T-helper 9 cell (primary cell): ENCODE measurements at places on chromosomes 7 and 10.

DNA sequence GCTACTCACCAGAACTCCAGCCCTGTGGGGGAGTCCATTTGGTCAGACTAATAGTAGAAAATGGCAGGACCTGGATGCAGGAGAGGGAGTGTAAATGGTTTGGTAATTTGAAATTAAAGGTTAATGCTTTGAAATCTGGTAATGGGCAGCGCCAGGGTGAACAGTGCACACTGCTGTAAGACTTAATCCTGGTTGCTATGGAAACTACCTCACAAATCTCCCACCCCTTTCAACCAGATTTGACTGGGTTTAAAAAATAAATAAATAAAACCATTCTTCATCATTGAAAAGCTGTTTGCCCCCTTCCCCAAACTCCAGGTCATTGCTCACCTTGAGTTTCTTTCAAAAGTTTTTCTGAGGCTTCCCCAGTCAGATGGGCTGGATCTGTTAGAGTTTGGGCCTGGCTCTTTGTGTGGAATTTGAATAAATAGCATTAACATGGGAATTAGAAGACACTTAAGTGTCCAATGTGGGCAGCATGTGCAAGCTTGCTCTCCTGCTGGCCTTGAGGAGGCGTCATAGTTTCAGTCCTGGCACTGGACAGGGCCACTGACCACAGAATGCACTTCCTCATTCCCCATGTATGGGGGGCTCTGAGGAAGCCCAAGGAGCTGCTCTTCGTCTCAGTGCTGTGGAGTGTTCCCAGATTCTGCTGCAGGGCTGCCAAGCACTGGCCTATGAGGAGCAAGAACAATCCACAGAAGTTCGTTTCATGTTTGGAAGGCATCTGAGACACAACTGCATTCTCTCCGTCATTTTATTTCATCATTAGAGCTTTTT lies 90.7 kb downstream of the LRRC4 start:
- DNase-seq: no peak

DNA sequence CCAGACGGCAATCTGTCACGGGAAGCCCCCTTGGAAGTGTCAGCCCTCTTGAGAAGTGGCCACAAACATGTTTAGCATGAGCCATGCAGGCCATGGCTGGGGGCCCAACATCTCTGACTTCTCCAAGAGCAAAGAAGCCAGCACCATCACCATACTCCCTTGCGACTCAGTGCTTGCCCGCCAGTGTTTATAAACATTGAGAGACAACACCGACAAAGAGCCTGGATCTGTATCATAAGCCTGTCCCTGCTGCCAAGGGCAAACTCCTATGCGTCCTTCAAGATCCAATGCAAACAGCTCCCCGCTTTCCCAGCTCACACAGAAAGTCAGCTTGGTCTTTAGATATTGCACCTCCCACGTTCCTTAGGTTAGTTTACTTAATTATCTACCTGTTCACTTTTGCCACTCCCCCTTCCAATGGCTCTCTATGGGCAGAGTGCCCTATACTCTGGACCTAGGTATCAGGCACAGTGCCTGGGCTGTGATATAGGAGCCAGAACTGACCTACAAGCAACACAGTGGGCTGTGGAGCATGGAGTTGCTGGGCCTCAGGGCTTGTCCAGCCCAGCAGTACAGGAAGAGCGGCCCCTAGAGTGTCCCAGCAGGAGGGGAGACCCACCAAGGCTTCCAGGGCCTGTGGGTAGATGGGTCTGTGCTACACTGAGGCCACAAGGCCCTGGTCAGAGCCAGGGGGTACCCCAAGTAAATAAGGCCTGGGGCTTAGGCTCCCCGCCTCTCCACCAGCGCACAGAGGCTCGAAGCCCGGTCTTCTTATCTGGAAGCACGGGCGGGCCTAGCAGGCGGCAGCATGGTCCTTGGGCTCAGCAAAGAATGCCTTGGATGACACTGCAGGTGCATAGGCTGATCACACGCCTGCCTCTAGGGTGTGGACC lies 37.7 kb downstream of the CAMK2B start:
- no peak for DNase-seq

DNA sequence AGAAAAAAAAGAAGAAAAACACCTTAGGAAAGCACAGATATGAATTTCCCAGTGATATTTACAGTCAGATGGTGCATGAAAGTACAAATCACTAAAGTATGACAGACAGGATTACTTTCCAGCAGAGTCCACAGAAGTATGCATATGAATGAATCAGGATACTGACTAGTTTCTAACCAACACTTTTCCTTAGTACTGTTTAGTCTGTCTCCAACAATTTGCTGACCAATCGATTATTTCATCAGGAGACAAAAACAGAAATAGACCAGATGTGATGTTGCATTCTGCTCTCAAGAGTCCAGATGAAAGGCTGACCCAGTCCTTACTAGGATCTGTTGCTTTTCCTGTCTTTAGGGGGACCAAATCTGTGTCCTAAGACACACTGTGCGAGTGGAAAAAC lies 14.6 kb downstream of the SLC35B4 start:
- no peak for DNase-seq

- DNase-seq: no peak
Measured at GRCh38 chr10:122468926-122469781, 7.8 kb downstream of the HTRA1 start.

GRCh38 chr10:65500716-65501115 lies 1425.1 kb upstream of the LRRTM3 start:
- DNase-seq: no peak

GRCh38 chr10:27715505-27715904 lies 30.1 kb downstream of the MKX start:
- DNase-seq: no peak

DNA sequence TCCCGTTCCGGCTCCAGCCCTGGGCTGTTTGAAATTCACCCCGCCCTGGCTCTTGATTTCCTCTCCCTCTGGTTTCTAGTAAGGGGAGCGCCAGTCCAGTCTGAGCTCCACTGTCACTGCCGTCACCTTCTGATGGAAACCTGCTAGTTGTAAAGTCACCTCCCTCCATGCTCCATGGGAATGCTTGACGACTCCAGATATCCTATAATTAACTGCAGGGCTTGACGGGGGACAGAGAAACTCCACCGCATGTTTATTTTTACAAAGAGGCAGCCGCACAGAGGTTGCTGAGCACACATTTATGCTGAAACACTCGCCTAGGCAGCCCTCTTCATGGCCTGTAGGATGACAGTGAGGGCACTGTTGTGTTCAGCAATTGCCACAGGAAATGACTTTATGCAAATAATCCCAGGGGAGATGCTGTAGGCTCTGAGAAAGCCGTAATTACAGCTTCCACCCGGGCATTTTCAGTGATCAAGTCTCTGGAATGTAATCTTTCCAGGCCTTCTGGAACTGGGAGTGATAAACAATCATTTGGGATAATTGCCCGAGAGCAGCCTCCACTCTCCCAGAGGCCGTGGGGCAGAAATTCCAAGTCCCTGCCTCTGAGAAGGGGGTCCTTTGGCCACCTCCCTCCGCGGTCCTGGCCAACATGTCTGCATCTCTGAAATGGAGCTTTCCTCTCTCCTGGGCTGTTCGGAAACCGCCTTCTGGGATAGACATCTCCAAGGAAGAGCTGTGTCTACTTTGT lies 300.5 kb downstream of the KLF6 start:
- no peak for DNase-seq

DNA sequence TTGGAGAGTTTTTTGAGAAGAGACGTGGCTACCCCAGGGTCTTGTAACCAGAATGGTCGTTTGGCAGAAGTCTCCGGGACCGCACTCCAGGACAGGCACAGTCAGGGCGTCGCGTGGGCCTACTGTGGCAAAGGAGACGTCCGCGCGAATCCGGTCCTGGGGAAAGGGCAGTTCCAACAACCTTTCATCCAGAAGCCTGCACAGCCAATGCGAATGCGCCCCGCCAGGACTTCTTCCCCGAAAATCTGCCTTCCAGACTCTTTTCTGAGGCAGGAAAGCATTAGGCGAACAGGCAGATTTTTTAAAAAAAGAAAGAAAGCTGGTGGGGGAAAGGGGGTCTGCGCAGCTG lies 2.0 kb downstream of the HPSE2 start:
- no peak for DNase-seq

DNA sequence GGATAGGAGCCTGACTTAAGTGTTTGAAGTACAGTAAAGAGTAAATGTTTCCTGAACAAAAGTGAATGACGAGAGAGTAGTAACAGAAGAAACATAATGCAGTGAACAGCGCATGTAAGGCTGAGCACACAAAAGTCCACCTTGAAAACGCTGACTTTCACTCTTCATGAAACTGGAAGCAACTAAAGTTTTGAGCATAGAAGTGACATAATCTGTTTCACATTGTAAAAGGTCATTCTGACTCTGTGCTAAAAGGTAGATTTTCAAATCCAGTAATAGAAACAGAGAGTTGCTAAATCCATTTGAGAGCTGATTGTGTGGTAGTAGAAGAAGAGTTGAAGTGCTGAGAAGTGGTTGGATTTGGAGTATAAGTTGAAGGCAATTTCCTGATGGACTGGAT lies 1037.0 kb downstream of the CNTNAP2 start:
- DNase-seq: no peak

GRCh38 chr10:133438711-133439273 lies 14.4 kb upstream of the SPRN start:
- DNase-seq: no peak

DNA sequence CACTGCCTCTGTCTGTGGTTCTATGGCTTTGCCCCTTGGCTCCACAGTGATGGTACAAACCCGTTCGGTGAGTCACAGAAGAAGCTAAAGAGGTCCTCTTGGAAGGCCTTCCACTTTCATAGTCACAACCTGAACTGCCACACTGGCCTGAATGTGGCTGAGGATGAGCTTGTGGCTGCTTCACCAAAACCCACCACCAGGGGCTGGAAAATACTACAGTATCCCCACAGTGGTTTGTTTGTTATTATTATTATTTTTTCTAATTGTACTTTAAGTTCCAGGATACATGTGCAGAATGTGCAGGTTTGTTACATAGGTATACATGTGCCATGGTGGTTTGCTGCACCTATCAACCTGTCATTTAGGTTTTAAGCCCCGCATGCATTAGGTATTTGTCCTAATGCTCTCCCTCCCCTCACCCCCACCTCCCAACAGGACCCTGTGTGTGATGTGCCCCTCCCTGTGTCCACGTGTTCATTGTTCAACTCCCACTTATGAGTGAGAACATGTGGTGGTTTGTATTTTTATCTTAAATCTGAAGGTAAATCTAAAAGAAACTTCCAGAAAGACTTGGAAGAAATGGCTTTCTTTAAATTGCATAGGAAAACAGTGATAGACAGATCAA lies 160.8 kb upstream of the NPSR1 start:
- DNase-seq: no peak

GRCh38 chr10:68082872-68083271 lies 7.8 kb upstream of the HERC4 start:
- no peak for DNase-seq

- DNase-seq: no peak
Measured at GRCh38 chr10:130454543-130455000, 318.4 kb downstream of the GLRX3 start.

DNA sequence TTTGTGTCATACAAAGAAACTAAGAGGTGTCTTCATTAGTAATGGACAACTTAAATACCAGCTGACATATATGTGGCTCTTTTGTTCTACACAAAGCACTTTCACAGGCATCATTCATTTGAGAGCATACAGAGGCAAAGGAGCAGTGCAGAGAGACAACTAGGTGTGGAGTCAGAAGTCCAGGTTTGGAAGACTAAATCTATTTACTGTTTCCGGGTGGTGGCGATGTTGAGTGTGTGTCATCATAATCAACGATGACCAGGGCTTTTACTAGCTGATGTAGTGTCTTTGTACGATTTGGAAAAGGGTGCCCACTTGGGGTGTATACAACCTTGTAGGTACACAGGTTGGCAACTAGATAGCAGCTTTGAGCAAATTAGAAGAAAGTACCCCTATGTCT lies 195.5 kb upstream of the CCDC6 start:
- DNase-seq: no peak

DNA sequence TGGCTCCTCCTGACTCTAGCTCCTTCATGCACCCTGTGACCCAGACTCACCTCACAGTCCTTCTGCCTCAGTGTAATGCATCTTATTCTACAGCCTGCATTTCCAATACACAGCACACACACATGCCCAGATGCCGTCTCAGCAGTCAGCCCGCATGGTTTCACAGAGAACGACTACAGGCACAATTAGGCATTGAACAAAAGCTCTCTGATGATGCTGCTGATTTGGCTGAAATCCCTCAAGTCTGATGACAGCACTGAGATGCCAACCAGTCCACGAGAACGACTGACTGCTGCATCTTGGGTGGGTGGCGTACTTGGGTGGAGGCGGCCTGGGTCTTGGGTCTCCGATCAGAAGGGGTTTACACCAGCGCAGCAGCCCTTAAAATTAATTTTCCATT lies 200.4 kb downstream of the TAX1BP1 start:
- no peak for DNase-seq

- no peak for DNase-seq
Measured at GRCh38 chr10:67971311-67971710, 86.9 kb downstream of the SIRT1 start.

GRCh38 chr10:27241652-27242472 lies 1.3 kb upstream of the ACBD5 start:
- DNase-seq: peak; percentile 80

DNA sequence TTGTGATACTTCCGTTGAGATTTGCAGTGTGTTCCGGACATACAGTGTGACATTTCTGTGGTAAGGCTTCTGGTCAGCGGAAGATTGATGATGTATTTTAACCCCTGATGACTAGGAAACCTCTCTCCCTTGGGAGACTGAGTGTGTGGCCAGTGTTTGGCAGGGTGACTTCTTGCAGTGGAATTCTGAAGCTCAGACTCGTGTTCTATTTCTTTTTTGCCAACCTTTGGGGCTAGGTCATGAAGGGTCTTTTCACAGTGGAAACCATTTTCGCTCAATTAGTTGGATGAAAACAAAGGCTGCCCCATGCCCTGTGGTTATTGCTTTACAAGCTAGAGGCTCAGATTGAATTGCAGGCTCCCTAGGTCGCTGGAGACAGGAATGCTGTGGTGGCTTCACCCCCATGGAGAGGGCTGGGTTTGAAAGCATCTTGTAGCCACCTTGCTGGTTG lies 288.9 kb downstream of the BBS9 start:
- DNase-seq: no peak

DNA sequence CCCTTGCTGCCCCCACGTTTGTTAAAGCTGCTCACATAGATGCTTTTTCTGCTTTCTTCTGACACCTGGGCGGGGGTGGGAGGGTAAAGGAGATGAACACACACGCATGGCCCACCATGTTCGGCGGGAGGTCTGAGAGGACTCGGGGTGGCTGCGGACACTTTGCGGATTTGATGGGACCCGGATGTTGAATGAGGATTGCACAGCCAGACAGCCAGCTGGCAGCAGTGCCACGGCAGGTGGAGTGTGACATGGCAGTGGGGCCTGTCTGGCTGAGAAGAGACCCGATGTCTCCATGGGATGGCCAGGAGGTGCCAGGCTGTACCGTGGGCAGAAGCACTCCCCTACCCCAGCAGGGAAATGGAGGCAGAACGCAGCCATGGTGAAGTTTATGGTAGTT lies 31.2 kb downstream of the PPP2R2D start:
- no peak for DNase-seq

GRCh38 chr7:124667312-124668153 lies 98.1 kb downstream of the GPR37 start:
- DNase-seq: no peak
